PC-9 (cell line): ENCODE measurements at places on chromosomes 2 and 18. TPM values are rescaled to one million over a fixed set of nuclear protein-coding genes. Genes with fewer than 3 reads are reported as not detected.

Gene TMEM198
- 3.6 and 5.8 TPM in 2 replicates for total RNA-seq

Gene SPDYA
- 1.9 and 3.0 TPM in 2 replicates for total RNA-seq

Gene ST6GAL2
- not detected in 2 replicates for total RNA-seq

Gene ZCCHC2
- 12.0 and 18.1 TPM in 2 replicates for total RNA-seq

Gene SERPINB13
- total RNA-seq = not detected in 2 replicates

Gene TUBB8B
- not detected in 2 replicates for total RNA-seq

Gene ALPI
- not detected in 2 replicates for total RNA-seq

Gene CCNYL1
- 21.8 and 24.8 TPM in 2 replicates for total RNA-seq

Gene RGPD3
- total RNA-seq = 0.09 TPM in 1 of 2 replicates, not detected in the other

Gene ZSWIM2
- not detected in 2 replicates for total RNA-seq

Gene ARHGEF33
- total RNA-seq = 1.0 and 1.4 TPM in 2 replicates

Gene LANCL1
- total RNA-seq = 33.4 and 33.7 TPM in 2 replicates

Gene SPIRE1
- 26.1 and 36.4 TPM in 2 replicates for total RNA-seq

Gene MORN2
- 16.7 and 22.9 TPM in 2 replicates for total RNA-seq

Gene ALKAL2
- total RNA-seq = not detected in 2 replicates

Gene KCNJ3
- not detected in 2 replicates for total RNA-seq

Gene RGPD4
- not detected in 2 replicates for total RNA-seq

Gene GALR1
- not detected in 2 replicates for total RNA-seq

Gene ARL5A
- 36.1 and 47.5 TPM in 2 replicates for total RNA-seq

Gene POMC
- total RNA-seq = not detected in 2 replicates

Gene PDCD1
- not detected in 2 replicates for total RNA-seq

Gene UCN
- total RNA-seq = 2.8 and 4.6 TPM in 2 replicates

Gene ANKRD12
- total RNA-seq = 26.9 and 31.6 TPM in 2 replicates

Gene POTEC
- not detected in 2 replicates for total RNA-seq

Gene DQX1
- total RNA-seq = 1.3 and 1.7 TPM in 2 replicates

Gene UGT1A3
- 60.3 and 67.1 TPM in 2 replicates for total RNA-seq

Gene TNFRSF11A
- 6.3 and 6.7 TPM in 2 replicates for total RNA-seq
